ENCODE measurements at places on chromosomes 3 and 15.

DNA sequence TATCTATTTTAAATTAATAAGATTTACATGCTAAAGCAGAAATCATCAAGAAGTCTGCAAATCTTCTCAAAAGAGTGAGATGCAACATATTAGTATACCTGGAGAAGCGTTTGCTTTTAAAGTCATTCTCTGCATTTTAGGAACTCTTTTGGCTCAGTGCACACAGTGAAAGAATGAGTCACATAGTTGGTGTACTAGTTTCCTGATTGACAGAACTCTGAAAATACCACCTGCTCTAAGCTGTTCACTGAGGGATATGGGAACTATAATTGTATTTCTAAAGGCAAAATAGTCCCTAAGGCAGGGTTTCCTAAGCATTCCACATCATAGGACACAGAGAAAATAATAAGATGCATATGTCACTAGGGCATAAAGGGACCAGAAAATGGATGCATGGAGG is 838.5 kb downstream of the DIPK2A start:
- no peak for DNase-seq

DNA sequence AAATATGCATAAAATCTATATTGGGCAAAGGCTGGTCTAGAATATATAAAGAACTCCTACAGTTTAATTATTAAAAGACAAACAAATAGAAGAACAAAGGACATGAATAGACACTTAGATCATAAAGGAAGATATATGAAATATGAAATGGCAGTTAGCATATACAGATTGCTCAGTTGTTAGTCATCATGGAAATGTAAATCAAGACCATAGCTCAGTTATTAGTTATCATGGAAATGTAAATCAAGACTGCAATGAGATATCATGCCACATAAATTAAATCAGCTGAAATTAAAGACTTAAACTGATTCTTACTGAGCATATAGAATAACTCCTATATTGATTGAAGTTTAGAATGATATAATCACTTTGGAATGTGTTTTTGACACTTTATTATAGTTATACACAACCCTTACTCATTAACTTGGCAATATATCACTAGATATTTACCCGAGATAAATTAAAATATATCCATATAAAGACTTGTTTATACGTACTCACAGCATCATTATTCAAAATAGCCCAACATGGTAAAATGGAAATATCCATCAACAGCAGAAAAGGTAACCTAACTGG is 45.2 kb upstream of the GOLGA8B start:
- DNase-seq, result no peak

DNA sequence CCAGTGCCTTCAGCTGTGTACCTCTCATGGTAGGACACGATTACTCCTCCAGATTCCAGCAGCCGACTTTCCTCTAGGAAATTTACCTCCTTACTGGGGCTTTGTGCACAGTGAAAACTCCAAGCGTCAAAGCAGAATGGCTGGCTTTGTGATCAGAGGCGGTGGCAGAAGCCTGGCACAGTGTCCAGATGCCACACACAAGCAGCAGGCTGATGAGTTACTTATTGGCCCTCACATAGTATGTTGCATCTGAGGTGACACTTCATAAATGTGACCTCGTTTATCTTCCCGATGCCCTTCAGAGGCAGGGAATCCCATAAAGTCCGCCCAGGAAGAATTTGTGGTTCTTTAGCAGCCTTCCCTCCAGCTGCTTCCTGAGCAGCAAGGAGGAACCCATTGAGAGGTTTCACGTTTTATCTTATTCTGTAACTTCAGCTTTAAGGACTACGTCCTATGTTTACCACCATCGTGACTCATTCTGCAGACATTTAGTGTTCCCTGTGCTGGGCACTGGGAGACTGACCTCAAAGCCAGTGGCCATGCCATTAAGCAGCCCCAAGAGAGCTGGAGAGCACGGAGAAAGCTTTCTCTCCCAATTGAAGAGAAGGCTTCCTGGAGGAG is 107.1 kb upstream of the C15orf61 start:
- DNase-seq, result no peak

GRCh38 chr15:27884726-27885125 is 214.4 kb downstream of the OCA2 start:
- DNase-seq, result no peak

DNA sequence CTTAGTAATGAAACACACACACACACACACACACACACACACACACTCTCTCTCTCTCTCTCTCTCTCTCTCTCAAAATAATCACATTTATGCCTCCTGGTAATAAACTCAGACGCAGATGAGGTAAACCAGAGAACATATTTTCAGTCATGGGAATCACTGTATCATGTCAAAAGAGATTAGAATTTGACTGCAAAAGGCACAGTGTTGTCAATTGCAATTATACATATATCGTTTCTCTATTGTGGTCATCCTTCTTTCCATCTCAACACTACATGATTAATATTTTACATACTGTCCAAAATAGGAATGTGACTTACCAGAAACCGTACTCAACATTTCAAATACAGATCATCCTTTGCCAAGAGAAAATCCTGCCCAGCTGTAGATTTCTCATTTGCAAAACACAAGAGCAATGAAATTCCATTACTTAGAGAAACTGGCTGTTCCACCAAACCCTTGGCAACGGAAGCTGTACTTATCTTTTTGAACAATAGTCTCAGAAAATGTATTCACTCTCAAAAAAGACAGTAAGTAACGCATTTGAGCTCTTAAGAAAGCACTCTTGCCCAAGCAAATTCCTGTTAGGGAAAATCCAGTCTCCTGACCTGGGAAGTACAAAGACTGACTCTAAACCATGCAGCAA is 24.3 kb downstream of the PDZRN3 start:
- no peak for DNase-seq

DNA sequence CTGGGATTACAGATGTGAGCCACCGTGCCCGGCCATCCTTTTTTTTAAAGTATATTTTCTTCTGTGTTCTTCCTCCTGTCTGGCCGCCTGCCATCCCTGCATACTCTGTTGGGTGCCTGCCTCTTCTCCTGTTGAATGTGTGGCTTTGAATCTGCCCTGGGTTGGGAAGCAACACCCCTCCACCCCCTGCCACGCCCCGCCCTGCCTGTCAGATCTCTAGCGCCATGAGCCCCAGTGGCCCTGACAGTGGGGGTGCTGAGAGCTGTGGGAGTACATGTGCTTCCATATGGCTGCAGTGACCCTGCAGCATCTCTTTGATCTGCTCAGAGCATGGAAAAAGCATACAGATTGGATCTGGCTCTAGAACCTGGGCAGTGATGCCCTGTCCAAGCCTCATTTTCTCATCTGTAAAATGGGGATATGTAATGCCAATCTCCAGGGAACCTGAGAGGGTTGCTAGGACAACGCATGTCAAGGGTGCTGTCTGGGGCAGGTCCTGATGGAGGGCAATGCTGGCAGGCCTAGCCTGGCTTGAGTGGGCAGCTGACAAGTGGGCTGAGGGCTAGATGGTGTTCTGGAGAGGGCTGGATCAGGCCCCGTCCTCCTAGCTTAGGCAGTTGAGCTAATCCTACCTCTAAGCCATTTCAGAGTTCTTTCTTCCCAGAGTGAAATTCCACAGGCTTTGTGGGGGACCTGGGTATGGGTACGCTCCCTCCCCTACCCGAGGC is 23.9 kb downstream of the CCDC13 start:
- peak; percentile 42 for DNase-seq

- DNase-seq, result no peak
Observed at GRCh38 chr3:185371306-185372074, 8.6 kb downstream of the MAP3K13 start.

DNA sequence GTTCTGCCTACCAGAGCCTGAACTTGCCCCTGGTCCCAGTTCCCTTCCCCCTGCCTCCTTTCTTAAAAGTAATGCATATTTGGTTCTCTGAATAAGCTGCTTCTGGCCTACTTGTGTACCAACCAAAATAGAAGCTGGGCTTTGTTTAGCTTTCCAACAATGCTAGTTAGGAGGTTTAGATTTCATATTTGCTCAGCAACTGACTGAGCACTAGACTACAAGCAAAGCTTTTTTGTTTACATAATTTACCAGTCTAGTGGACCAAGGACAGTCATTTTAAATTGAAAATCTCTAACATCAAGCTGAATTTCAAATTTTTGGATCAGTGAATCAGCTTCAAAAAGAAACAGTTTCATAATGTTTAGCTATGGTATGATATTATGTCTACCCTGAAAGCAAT is 331.2 kb downstream of the ULK4 start:
- DNase-seq, result no peak

DNA sequence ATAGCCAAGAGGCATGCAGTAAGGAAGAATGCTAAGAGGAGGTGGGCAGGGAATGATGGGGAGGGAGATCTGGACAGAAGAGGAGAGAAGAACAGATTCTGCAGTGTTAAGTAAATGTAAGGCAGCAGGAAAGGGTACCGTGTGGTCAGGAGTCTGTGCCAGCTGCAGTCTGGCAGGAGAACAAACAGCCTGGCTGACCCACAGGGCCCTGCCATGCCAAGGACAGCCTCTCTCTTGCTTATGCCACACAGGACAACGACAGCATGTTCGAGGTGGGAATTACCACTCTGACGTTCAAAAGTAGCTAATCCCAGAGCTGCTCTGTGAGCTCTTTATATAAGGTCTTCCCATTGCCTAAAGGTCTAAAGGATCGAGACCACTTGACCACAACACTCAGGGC is 31.3 kb downstream of the DAPK2 start:
- no peak for DNase-seq

GRCh38 chr3:32596909-32597369 is 26.3 kb upstream of the DYNC1LI1 start:
- DNase-seq, result no peak

GRCh38 chr15:38252481-38253350 is at the start of gene SPRED1:
SPRED1 (plus strand) TSS chr15:38252836; CDS start chr15:38253186, 350 bp downstream.
- DNase-seq, result peak; percentile 64

DNA sequence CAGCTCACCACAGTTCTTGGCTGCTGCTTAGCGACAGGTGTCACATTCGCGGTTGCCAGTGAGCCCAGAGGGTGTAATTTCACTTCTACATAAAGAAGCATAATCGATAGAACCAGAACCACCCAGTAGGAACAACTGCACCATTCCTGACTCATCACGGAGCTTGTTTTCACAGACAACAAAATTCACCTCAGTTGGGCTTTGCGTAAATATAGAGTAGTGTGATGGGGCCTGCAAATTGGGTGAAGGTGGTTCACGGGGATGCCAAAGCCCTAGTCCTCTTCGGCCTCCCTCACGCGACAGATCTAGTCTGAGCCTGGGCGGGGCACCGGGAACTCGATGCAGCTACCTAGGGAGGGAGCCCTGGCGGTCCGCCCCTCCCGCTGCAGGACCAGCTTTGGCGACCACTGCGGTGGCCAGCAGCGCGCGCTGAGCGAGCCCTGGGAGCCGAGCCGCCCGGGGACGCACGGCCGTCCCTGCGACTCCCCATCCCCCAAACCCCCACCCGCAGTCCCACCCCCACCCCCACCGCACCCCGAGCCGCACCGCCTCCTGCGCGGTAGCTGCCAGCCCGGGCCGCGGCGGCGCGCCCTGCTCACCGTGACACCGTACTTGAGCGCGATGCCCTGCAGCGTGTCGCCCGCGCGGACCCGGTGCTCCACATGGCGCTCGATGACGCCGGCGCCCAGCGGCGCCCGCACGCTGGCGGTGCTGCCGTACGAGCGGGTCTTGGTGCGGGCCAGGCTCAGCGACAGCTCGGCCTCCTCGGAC is 519 bp downstream of the LYSMD2 start:
- DNase-seq, result peak; percentile 77

- no peak for DNase-seq
Observed at GRCh38 chr3:100081311-100081710, 33.0 kb downstream of the FILIP1L start.

DNA sequence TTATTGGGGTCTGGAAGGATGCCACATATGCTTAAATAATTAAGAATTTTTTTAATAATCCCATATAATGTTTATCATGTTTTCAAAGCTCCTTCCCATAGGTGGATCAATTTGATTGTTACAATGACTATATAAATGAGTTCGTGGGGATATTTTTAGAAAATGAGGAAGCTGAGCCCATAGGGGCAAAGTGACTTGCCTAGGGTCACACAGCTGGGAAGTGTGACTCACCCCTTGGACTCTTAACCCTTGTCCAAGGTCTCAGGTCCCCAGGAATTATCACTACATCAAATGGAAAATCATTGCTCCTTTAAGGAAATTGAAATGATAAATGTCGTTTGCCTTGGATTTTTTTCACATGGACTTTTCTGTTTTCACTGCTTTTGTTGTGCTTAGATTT is 161.2 kb upstream of the RGMA start:
- DNase-seq, result no peak

DNA sequence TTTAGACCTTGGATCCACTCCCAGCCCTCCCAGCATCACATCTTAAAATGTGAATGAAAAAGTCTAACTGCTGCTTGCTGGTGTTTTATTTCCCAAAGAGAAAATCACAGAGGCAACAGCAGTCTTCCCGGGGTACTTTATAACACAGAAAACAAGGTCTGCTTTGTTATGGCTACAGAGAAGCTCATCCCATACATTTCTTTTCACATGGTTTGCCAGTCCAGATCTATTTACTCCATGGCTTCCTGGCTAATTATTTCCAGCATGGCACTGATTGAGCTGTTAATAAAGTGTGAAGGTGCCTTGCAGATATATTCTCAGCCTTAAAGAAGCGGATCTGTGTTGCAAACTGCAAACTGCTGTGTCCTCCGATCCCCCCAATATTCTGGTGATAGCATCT is 466.1 kb upstream of the CFAP20DC start:
- no peak for DNase-seq

- peak; percentile 13 for DNase-seq
Observed at GRCh38 chr15:31508656-31509055, 182.0 kb downstream of the KLF13 start.

GRCh38 chr3:24137958-24138875 is 193.1 kb downstream of the NR1D2 start:
- DNase-seq, result no peak

DNA sequence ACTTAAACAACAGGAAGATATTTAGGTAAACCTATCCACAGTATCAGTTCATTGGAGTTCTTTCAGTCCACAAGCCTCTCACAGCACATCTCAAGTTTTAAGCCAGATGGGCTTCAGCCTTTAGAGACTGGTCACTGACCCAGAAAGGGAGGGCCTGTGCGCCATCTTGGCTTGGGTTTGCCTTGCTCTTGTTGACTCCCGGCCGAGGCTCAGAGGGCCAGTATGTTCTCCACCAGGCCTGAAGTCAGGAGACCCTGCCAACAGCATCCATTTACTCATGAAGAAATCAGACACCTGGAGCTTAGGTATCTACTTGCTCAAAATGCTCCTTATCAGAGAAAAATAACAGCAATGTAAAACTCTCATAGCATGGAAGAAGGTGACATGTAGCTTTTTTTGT is 6.2 kb downstream of the RGMA start:
- no peak for DNase-seq

- DNase-seq, result no peak
Observed at GRCh38 chr3:54917174-54917573, 10.7 kb downstream of the LRTM1 start.
